Upper lobe of left lung (tissue), 6 donors: ENCODE measurements at places on chromosomes 1 and 21.

- H3K27me3 ChIP-seq = no peaks in the 10 kb centered on the region
- peaks cover 6% of the 10 kb centered on the region for H3K4me1 ChIP-seq
- H3K27ac ChIP-seq = no peak overlapping the region
- H3K36me3 ChIP-seq = no peaks in the 10 kb centered on the region
Observed at GRCh38 chr1:108034396-108034795, 69.4 kb upstream of the VAV3 start.

GRCh38 chr21:26832546-26832945 is 12.7 kb downstream of the ADAMTS1 start:
- H3K27me3 ChIP-seq = no peaks in the 10 kb centered on the region
- H3K4me1 ChIP-seq = no peaks in the 10 kb centered on the region
- DNase-seq = no peak
- no peak overlapping the region for H3K27ac ChIP-seq
- peaks cover 7% of the 10 kb centered on the region for H3K36me3 ChIP-seq
- no peak overlapping the region for H3K4me3 ChIP-seq

DNA sequence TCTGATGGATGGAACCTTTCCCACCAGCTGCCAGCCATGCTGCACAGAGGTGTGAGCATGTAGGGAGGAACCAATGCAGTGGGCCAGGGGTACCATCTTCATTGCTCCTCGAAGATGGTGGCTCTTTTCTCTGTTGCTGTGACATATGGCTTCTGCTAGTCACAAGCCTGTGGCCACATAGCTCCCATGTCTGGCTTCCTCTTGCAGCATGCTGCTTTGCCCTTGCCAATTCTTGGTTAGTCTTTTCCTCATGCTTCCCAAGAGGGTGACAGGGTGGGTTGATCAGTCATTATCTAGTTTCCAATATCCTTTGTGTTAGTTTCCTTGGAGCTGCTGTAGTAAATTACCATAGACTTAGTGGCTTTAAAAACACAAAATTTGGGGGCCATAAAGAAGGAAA is 123.4 kb downstream of the ETS2 start:
- H3K27ac ChIP-seq = peak overlapping the region; percentile 40
- no peaks in the 10 kb centered on the region for H3K36me3 ChIP-seq

- H3K36me3 ChIP-seq = no peaks in the 10 kb centered on the region
- H3K27ac ChIP-seq = no peak overlapping the region
- H3K4me3 ChIP-seq = no peak overlapping the region
- no peaks in the 10 kb centered on the region for H3K4me1 ChIP-seq
Observed at GRCh38 chr21:28207436-28208173, 785.1 kb downstream of the LTN1 start.

DNA sequence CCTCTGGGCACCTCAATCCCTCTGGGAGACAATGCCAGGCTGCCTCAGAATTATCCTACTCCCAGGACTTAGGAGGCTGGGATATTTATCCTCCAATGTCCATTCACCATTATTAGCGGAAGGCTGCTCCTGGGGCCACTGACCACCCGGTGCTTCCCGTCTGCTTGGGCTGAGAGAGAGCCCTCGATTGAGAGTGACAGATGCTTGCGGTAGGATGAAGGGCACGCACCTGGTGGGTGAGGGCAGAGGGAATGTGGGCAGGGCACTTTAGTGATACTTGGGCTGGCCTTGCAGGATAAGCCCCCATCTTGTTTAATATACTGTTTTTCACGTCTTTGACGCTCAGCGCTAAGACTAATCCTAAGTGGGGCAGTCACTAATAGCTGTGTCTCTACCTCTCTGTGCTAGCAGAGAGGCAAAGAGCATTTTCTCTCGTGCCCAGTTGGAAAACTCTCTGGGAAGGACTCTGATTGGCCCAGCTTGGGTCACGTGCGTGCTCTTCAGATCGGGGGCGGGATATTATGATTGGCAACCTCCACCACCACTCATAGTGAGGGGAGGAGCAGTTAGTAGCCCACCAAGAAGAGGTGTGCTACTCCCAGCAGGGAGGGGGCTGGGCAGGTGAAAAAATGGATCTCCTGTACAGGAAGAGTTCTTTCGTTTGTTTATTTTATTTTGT is 10.6 kb upstream of the PARS2 start:
- no peak overlapping the region for H3K4me3 ChIP-seq
- H3K4me1 ChIP-seq = no peaks in the 10 kb centered on the region
- H3K27me3 ChIP-seq = no peaks in the 10 kb centered on the region

DNA sequence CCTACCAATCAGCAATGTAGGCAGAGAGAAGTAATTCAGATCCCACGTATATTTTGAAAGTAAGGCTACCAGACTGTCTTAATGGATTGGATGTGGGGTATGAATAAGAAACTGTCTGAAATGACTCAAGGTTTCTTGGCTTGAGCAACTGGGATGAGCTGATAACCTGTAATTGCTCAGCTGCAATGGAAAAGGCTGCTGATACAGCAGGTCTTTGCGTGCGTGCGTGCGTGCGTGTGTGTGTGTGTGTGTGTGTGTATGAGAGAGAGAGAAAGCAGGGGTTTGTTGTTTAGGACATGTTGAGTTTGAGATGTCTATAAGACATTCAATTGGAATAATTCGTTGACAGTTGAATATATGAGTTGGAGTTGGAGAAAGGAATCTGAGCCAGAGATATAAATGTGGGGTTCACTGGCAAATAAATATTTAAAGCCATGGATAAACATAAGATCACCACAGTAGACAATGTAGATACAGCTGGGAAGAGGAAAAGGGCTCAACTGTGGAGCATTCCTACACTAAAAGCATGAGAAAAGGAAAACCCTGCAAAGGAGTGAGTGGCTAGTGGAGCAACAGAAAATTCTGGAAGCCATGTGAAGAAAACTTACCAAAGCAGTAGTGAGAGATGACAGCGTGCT is 72.9 kb downstream of the UCHL5 start:
- H3K4me3 ChIP-seq = no peak overlapping the region
- no peaks in the 10 kb centered on the region for H3K4me1 ChIP-seq
- DNase-seq = no peak
- no peaks in the 10 kb centered on the region for H3K36me3 ChIP-seq

DNA sequence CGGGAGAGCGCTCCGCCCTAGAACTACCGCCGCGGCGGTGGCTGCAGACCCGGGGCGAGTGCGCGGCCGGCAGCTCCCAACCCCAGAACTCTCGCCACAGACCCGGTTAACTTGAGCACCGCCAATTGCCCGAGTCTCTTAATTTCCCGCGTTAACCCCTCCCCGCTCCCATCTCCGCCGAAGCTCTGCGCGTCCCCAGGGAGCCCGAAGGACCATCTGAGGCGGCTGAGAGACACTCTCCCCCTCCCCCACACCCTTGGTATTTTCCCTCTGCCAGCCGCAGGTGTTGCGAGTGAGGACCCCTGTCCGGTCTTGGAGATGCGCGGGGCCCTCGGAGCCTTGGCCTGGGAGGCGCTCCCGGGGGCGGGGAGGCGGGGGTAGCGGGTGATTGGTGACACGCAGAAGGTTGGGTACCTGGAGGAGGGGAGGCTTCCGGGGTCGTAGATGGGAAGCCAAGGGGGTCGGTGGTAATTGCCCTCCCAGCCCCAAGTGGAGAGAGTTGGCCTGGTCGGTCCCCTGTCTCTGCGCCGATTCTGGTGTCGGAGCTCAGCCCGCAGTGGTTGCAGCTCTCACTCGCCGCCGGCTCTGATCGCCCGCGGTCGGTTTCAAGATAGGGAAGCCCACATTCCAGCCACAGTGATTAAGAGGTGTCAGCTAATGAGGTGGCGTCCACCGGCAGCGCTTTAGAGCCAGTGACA is 858 bp upstream of the SUSD4 start:
- no peak for DNase-seq
- peak overlapping the region; percentile 59 for H3K4me3 ChIP-seq
- H3K4me1 ChIP-seq = peaks cover 26% of the 10 kb centered on the region
- H3K27ac ChIP-seq = no peak overlapping the region
- no peaks in the 10 kb centered on the region for H3K36me3 ChIP-seq
- H3K27me3 ChIP-seq = peaks cover 13% of the 10 kb centered on the region

GRCh38 chr1:161190962-161191521 is 7.8 kb downstream of the ADAMTS4 start:
- H3K4me3 ChIP-seq = no peak overlapping the region
- DNase-seq = peak; percentile 81
- no peak overlapping the region for H3K27ac ChIP-seq
- H3K36me3 ChIP-seq = no peaks in the 10 kb centered on the region
- H3K27me3 ChIP-seq = no peaks in the 10 kb centered on the region

- H3K4me1 ChIP-seq = peaks cover 10% of the 10 kb centered on the region
- H3K4me3 ChIP-seq = no peak overlapping the region
- no peaks in the 10 kb centered on the region for H3K27me3 ChIP-seq
- H3K36me3 ChIP-seq = no peaks in the 10 kb centered on the region
- DNase-seq = no peak
Observed at GRCh38 chr1:89702520-89703045, 69.7 kb downstream of the LRRC8C start.

- no peak for DNase-seq
- H3K36me3 ChIP-seq = peaks cover 24% of the 10 kb centered on the region
- no peak overlapping the region for H3K4me3 ChIP-seq
- peak overlapping the region; percentile 84 for H3K27ac ChIP-seq
Observed at GRCh38 chr1:155321639-155322503, 1.2 kb downstream of the RUSC1 start.

DNA sequence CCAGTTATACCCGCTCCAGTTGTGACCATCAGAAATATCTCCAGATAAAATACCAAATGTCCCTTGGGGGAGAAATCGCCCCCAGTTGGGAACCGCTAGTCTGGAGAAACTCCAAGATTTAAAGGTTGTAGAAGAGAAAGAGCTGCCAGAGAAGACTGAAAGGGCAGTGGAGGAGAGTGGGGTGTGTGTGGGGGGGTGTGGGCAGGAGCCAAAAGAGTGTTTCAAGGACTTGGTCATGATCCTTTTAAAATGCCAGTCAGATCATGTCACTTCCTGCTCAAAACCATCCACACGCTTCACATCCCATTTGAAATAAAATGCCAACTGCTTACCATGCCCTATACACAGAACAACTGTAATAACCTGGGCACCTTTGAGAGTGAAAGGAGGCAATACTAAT is 3.4 kb upstream of the HEYL start:
- H3K36me3 ChIP-seq = no peaks in the 10 kb centered on the region
- H3K4me1 ChIP-seq = peaks cover 9% of the 10 kb centered on the region
- H3K27ac ChIP-seq = no peak overlapping the region
- no peaks in the 10 kb centered on the region for H3K27me3 ChIP-seq

GRCh38 chr1:185990565-185990964 is 256.4 kb downstream of the HMCN1 start:
- DNase-seq = no peak
- no peak overlapping the region for H3K4me3 ChIP-seq
- no peaks in the 10 kb centered on the region for H3K27me3 ChIP-seq
- no peak overlapping the region for H3K27ac ChIP-seq
- no peaks in the 10 kb centered on the region for H3K36me3 ChIP-seq

- DNase-seq = no peak
- no peak overlapping the region for H3K4me3 ChIP-seq
- H3K4me1 ChIP-seq = peaks cover 11% of the 10 kb centered on the region
- no peak overlapping the region for H3K27ac ChIP-seq
- H3K36me3 ChIP-seq = no peaks in the 10 kb centered on the region
Observed at GRCh38 chr21:42094811-42095210, 23.7 kb downstream of the UMODL1 start.

GRCh38 chr1:154272999-154273563 is 652 bp downstream of the HAX1 start:
- peaks cover 19% of the 10 kb centered on the region for H3K4me1 ChIP-seq
- H3K4me3 ChIP-seq = peak overlapping the region; percentile 64
- H3K36me3 ChIP-seq = peaks cover 54% of the 10 kb centered on the region

GRCh38 chr1:12080156-12080555 is 17.1 kb downstream of the TNFRSF8 start:
- no peaks in the 10 kb centered on the region for H3K27me3 ChIP-seq
- no peak overlapping the region for H3K4me3 ChIP-seq

GRCh38 chr1:51734896-51735745 is 118.2 kb downstream of the OSBPL9 start:
- no peak overlapping the region for H3K4me3 ChIP-seq
- H3K4me1 ChIP-seq = peaks cover 28% of the 10 kb centered on the region
- no peak for DNase-seq
- peak overlapping the region; percentile 3 for H3K27ac ChIP-seq
- no peaks in the 10 kb centered on the region for H3K36me3 ChIP-seq

- H3K4me1 ChIP-seq = no peaks in the 10 kb centered on the region
- no peak for DNase-seq
- no peak overlapping the region for H3K4me3 ChIP-seq
- no peak overlapping the region for H3K27ac ChIP-seq
Observed at GRCh38 chr1:54442185-54442584, 36.0 kb upstream of the SSBP3 start.

- no peak overlapping the region for H3K4me3 ChIP-seq
- DNase-seq = no peak
- no peaks in the 10 kb centered on the region for H3K27me3 ChIP-seq
- H3K27ac ChIP-seq = no peak overlapping the region
Observed at GRCh38 chr1:109677459-109677858, 9.6 kb downstream of the GSTM2 start.

GRCh38 chr1:192839162-192840066 is 30.6 kb downstream of the RGS2 start:
- no peak overlapping the region for H3K27ac ChIP-seq
- H3K36me3 ChIP-seq = no peaks in the 10 kb centered on the region
- no peaks in the 10 kb centered on the region for H3K4me1 ChIP-seq
- H3K27me3 ChIP-seq = no peaks in the 10 kb centered on the region
- no peak for DNase-seq

GRCh38 chr1:178371235-178371634 is 125.5 kb downstream of the CLEC20A start:
- no peaks in the 10 kb centered on the region for H3K36me3 ChIP-seq
- DNase-seq = no peak
- no peak overlapping the region for H3K4me3 ChIP-seq
- no peaks in the 10 kb centered on the region for H3K27me3 ChIP-seq

GRCh38 chr1:90435351-90435750 is 281.8 kb downstream of the BARHL2 start:
- no peaks in the 10 kb centered on the region for H3K36me3 ChIP-seq
- H3K27ac ChIP-seq = no peak overlapping the region
- no peak overlapping the region for H3K4me3 ChIP-seq

- peak overlapping the region; percentile 80 for H3K27ac ChIP-seq
- H3K4me1 ChIP-seq = peaks cover 8% of the 10 kb centered on the region
- H3K4me3 ChIP-seq = peak overlapping the region; percentile 49
- no peak for DNase-seq
- H3K27me3 ChIP-seq = no peaks in the 10 kb centered on the region
- no peaks in the 10 kb centered on the region for H3K36me3 ChIP-seq
Observed at GRCh38 chr1:203486618-203487370, 7.2 kb upstream of the OPTC start.

DNA sequence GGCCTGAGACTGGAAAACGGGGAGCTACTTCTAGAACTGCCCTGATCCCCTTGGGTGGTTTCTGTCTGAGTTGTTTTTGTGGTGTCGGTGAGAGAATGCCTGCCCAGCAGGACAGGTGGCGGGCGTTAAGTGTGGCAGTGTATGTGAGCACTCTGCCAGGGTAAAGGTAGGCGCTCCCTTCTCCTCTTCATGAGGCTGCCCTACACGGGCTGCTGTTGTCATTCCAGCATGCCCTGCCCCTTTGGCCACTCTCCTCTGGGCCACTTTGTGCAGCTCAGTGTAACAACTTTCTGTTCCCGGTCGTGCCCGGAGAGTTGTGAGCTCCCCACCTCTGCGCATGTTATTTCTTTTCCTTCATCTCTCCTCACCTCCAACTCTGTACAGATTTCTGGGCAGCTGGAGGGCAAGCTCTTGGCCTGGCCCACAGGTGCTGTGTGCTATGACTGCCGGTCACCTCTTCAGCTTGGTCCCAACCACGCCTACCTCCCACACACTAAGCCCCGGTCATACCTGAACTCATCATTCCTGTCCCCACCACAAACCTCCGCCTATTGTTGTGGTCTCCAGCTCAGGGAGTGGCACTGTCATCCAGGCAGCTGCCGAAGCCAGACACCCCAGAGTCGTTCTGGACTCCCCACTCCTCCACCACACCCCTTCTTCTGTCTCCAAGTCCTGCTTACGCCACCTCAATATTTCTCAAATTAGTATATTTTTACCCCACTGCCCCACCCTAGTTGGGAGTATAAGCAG is 69.0 kb downstream of the GADD45A start:
- no peak overlapping the region for H3K27ac ChIP-seq
- no peak for DNase-seq
- H3K4me3 ChIP-seq = no peak overlapping the region
- H3K4me1 ChIP-seq = peaks cover 28% of the 10 kb centered on the region
